ENCODE measurements at places on chromosomes 12 and 14. TPM values are rescaled to one million over a fixed set of nuclear protein-coding genes. Genes with fewer than 3 reads are reported as not detected.

DNA sequence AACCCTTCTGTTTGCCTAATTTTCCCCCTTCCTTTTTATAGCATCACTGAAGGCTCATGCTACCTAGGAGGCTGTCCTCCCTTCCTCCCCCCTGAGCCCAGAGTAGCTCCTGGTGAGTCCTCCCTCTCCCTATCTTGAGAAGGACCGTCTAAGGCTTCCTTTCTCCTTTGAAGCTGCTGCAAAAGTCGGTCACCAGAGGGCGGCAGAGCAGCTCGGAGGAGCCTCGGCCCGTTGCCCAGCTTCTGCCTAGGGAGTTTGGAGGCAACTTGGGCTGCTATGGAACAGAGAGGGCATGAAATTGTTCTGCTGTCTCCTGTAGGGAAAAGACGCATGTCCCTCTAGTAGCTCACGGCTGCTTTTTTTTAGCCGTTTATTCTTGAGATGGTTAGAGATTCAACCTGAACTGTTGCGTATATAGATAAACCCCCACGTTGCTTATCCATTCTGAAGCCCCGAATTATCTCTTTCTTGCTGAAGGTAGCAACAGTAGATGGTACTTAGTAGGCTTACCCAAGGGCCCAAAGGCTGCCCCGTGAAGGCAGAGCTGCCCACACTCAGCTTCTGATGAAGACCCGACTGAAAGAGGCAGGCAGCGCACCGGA, 5.7 kb downstream of the WNT5B start:
- DNase-seq: peak; percentile 43

The RNU4-1 gene
- polyA plus RNA-seq: not detected

- DNase-seq: no peak
These were observed 24.0 kb downstream of the RNF34 start for GRCh38 chr12:121423682-121424623.

- no peak for DNase-seq
These were observed 501.6 kb downstream of the VRK1 start for GRCh38 chr14:97298736-97299135.

GRCh38 chr14:63375769-63376168, 57.0 kb upstream of the GPHB5 start:
- no peak for DNase-seq

GRCh38 chr14:24928386-24928900, 121.5 kb downstream of the STXBP6 start:
- no peak for DNase-seq

Measured in thymus (tissue), 14 donors.